Activated naive CD8-positive, alpha-beta T cell treated with anti-CD3 and anti-CD28 coated beads for 36 hours (primary cell): ENCODE measurements at places on chromosomes 3 and 15.

DNA sequence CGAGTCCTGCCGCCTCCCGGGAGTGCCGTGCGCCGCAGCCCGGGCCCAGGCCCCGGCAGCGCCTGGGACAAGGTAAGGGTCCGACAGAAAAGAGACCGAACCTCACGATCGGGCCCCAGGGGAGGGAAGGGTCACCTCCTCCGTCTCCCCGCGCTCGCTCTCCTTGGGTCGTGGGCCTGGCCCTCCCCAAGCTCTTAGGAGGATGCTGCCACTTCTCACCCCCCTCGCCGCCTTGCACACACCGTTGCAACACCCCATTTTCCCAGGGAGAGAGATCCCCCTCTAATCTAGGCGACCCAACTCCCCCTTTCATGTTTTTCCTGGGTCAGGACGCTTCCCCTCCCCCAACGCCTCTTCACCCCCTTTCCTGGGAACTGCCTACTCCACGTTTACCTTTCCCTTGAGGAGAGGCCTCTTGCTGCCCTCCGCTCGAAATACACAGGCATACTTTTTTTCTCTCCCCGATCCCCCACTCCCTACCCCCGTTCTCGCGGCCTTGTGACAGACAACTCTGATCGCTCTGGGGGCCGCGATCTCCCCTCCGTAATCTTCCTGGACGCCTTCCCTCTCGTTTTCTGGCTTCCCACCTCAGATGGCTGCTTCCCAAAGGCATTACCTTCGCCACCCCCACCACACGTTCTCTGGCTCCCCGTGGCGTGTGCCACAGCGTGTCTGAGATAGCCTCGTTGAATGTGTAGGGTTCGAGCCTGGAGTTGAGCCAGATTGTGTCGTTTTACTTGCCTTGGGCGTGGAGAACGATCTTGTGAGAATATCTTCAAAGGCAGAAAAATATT lies 688 bp downstream of the SETD5 start:
- peak; percentile 30 for DNase-seq

DNA sequence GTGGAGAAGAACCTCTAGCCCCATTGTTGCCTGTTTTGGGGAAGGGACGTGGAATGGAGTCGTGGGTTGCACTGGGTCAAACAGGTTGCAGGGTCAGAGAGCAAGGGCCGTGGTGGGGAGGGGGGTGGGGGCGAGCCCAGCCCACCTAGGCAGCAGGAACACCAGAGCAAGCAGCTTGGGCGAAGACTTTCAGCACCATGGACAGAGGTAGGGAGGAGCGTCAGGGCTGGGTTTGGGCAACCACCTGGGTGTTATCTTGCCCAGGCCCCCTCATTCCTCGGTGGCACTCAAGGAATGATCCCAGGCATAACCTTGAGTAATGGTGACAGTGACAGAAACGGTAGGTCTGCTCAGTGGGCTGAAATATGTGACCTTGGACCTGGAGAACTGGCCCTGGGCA lies 45.9 kb upstream of the TMEM115 start:
- DNase-seq = peak; percentile 13

DNA sequence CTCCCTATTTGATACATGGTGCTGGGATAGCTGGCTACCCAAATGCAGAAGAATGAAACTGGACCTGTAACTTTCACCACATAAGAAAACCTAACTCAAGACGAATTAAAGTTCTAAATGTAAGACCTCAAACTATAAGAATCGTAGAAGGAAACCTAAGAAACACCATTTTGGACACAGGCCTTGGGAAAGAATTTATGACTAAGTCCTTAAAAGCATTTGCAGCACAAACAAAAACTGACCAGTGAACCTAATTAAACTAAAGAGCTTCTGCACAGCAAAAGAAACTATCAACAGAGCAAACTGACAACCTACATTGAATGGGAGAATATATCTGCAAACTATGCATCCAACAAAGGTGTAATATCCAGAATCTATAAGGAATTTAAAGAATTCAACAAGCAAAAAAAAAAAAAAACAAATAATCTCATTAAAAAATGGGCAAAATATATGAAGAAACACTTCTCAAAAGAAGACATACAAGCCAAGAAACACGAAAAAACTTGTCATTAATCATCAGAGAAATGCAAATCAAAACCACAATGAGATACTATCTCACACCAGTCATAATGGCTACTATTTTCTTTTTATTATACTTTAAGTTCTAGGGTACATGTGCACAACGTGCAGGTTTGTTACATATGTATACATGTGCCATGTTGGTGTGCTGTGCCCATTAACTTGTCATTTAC lies 37.0 kb downstream of the HDGFL3 start:
- DNase-seq = no peak

GRCh38 chr3:25621087-25621486 lies 43.6 kb downstream of the TOP2B start:
- no peak for DNase-seq

DNA sequence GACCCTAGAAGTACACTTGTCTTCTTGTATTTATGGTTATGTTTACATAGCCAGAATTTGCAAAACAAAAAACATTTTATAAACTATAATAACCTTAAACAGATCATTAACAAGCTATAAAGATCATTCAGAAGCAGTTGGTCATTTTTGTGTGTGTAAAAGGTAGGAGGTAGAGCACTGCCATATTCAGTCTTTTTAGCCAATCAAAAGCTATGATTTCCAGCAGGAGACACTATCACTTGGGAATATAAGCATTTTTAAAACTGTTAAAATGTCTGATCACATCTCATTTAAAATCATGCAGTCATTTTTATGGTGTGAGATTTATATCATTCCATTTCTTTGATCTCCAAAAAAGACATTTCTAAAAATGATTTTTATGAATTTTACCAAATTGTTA lies 42.6 kb upstream of the ATP2C1 start:
- no peak for DNase-seq

DNA sequence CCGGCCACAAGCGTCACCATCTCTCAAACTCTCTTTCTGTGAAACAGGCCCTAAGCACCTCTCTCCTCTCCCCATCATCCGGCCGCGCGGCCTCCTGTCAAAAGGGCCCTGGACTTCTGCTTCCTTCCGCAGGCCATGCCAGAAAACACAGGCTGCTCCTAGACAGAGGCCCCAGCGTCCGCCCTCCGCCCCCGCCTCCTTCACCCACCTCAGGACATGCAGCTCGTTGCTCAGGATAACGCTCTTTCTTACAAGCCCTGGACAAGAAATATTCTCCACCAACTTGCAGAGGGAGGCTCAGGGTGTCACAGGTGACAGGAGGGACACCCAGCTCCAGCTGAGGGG lies 212.0 kb downstream of the XXYLT1 start:
- DNase-seq = no peak

GRCh38 chr3:65617787-65618186 lies 420.9 kb downstream of the MAGI1 start:
- DNase-seq = no peak

- DNase-seq = no peak
Measured at GRCh38 chr3:57179580-57180410, 14.6 kb upstream of the IL17RD start.

GRCh38 chr15:77127626-77128025 lies 56.7 kb upstream of the TSPAN3 start:
- DNase-seq = no peak

GRCh38 chr3:108495717-108496116 lies 14.7 kb downstream of the MYH15 start:
- DNase-seq = no peak

GRCh38 chr15:40282147-40282868 lies 556 bp downstream of the ANKRD63 start:
- DNase-seq = peak; percentile 62

DNA sequence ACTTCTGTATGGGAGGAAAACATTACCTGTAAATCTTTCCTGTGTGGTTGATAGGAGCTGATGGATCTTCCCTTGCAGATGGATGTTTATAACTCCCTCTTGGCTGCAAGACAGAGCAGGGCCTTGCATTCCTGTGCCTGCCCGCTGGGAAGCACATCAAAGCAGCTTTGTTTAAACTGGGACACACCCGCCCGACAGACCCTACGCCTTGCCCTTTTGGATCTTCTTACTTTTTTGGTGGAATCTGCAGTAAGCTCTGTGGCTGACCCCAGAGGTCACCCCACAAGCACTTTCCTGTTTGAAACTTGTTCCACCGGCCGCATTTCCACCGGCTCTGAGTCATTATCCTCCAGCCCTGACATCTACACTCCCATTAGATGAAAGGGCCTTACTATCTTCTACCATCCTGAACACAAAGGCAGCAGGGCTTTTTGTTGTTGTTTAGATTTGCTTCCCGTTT lies 244.1 kb upstream of the STT3B start:
- DNase-seq = peak; percentile 39

DNA sequence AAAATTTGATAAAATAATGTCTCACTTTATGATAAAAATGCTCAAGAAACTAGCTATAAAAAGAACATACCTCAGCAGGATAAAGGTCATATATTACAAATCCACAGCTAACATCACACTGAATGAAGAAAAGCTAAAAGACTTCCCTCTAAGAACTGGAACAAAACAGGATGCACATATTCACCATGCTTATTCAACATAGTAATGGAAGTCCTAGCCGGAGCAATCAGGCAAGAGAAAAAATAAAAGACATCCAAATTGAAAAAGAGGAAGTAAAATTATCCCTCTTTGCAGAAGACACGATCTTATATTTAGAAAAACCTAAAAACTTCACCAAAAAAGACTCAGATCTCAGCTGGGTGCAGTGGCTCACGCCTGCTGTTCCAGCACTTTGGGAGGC lies 34.0 kb downstream of the SENP7 start:
- DNase-seq = no peak

GRCh38 chr3:30733209-30733608 lies 126.8 kb downstream of the TGFBR2 start:
- no peak for DNase-seq

GRCh38 chr3:186534113-186534669 lies 10.0 kb downstream of the CRYGS start:
- peak; percentile 70 for DNase-seq

DNA sequence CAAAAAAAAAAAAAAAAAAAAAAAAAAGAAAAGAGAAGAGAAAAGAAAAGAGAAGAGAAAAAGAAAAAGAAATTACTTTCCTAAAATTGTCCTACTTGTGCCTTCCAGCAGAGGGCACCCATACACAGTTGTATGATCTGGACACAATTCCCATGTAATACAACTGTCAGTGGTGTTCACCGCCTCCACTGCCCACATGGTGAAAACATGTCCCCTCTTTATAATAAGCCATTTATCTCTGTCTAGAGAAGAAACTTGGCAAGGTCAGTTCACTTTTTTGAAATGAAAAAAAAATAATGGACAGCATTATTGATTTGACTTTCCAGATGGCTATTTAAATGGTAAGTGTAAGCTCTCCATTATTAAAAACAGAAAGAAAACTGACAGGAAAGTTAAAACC lies 459.4 kb downstream of the GBE1 start:
- DNase-seq = no peak

DNA sequence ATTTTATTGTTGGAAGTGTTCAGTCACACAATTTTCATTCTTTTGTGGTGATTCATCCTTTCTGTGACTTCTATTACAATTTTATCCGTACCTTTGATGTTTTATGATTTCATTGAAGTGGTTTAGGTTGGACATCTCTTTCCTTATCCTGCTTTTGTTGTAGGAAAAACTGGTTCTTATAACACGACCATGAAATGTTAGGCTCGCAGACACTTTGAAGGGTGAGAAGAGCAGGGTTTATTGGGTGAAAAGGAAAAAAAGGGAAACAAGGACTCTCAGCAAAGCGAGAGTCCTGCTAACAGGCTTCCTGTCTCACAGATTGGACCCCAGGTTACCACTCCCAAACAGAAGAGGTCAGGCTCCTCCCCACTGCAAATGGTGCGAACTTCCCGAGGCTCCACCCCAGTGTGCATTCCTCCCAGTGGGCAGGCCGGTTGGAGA lies 257.4 kb downstream of the STXBP5L start:
- no peak for DNase-seq

DNA sequence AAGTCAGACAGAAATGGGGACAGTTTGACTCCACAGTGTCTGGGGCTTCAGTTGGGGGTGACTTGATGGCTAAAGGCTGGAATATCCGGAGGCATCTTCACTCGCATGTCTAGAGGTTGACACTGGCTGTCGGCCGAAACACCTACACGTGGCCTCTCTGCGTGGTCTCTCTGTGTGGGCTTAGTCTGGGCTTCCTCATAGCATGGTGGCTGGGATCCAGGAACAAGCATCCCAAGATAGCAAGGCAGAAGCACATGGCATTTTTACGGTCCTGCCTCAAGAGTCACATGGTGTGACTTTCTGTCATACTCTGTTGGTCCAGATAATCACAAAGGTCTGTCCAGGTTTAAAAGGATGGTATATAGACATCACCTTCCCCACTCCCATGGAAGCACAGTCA lies 34.5 kb downstream of the MAGI1 start:
- no peak for DNase-seq

- DNase-seq = peak; percentile 69
Measured at GRCh38 chr15:85380812-85381642, 624 bp downstream of the AKAP13 start.

DNA sequence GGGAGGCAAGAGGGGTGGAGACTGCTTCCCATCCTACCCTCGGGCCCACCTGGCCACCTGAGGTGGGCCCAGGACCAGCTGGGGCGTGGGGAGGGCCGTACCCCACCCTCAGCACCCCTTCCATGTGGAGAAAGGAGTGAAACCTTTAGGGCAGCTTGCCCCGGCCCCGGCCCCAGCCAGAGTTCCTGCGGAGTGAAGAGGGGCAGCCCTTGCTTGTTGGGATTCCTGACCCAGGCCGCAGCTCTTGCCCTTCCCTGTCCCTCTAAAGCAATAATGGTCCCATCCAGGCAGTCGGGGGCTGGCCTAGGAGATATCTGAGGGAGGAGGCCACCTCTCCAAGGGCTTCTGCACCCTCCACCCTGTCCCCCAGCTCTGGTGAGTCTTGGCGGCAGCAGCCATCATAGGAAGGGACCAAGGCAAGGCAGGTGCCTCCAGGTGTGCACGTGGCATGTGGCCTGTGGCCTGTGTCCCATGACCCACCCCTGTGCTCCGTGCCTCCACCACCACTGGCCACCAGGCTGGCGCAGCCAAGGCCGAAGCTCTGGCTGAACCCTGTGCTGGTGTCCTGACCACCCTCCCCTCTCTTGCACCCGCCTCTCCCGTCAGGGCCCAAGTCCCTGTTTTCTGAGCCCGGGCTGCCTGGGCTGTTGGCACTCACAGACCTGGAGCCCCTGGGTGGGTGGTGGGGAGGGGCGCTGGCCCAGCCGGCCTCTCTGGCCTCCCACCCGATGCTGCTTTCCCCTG lies 2.2 kb upstream of the FES start:
- DNase-seq = no peak

DNA sequence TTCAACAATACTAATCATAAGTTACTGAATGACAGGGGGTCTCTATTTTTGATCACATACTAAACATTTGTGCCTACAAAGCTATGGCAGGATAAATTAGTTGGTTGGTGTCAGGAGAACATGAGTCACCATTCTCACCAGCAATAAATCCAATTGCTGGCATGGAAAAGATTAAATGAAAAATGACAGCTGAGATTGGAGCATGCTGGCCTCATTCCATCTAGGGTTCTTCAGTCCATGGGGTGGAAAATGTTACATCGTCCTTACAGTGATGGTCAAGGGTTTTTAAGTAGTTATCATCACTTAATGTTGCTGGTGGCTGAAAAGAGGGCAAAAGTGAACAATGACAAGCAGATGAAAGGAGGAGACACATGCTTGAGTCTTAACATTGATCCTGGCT lies 180.1 kb upstream of the BCL6 start:
- no peak for DNase-seq

GRCh38 chr3:127637546-127637945 lies 8.6 kb downstream of the PODXL2 start:
- DNase-seq = peak; percentile 20

- DNase-seq = no peak
Measured at GRCh38 chr3:58508437-58508836, 16.5 kb downstream of the KCTD6 start.

GRCh38 chr3:43338295-43338694 lies 52.0 kb downstream of the SNRK start:
- DNase-seq = no peak
